ENCODE measurements at places on chromosomes 11 and 22.

DNA sequence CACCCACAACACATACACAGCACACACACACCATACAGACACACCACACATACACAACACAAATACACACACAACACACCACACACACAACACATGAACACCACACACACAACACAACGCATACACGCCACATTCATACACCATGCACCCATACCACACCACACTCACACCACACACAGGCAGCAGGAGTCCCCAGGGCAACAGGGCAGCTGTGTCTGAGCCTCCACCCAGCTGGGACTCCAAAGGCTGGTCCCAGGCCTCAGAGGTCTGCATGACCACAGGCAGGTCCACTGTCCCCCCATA is 3.3 kb upstream of the WNT7B start:
- no peak for DNase-seq

GRCh38 chr22:43812890-43813289 is 785 bp upstream of the EFCAB6 start:
- DNase-seq, result no peak

DNA sequence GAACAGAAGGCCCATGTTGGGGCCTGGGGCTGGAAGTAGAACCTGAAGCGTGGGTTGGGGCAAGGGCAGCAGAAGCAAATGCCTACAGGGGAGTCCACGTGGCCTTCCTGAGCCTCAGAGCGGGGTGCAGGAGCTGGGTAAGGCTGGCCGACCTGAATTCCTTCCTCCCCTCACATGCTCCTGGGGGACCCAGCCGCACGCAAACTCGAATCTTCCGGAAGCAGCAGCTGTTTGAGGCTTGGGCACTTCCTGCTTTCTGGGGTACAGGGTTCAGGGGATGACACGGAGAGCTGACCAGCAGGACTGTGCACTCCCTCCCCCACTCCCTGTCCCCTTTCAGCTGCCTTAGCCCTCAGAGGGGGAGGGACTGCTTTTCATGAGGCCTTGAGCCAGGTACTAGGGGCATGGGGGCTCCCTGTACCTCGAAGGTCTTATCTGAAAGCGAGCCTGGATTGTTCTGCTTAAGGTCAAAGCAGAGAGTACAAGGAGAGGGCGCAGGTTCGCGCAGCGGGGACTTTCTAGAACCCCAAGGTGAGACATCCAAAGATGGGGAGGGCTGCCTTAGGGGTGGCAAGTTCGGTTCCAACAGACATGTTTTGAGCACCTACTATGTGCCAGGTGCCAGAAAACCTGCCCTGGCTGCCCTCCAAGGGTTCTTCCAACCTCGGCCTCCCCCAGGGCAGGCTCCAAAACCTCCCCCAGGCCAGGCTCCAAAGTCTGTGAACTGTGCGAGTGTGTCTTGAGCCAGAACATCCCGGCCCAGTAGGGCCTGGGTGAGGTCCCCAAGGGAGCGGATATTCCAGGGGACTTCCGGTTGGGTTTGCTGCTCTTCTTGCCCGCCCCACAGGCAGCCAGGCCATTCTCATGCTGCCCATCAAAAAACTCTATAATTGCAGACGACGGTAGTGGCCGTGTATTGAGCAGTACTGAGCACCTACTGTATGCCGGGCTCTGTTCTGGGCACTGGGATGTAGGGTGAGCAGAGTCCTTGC is 1.7 kb downstream of the NCF4 start:
- DNase-seq, result no peak

DNA sequence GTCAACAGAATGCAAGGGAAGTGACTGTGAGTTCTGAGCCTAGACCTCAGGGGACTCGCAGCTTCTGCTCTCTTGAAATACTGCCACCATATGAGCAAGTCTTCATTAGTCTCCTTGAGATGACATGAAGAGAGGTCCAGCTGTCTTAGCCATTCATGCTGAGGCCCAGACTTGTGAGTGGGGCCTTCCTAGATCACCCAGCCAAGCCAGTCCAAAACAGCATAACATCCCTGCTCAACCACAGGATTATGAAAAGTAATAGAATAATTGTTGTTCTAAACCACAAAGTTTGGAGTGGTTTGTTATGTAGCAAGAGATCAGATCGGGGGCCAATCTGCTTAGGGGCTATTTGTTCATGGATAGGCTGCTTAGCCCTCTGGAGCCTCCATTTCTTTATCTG is 54.9 kb upstream of the HTATIP2 start:
- DNase-seq, result no peak

DNA sequence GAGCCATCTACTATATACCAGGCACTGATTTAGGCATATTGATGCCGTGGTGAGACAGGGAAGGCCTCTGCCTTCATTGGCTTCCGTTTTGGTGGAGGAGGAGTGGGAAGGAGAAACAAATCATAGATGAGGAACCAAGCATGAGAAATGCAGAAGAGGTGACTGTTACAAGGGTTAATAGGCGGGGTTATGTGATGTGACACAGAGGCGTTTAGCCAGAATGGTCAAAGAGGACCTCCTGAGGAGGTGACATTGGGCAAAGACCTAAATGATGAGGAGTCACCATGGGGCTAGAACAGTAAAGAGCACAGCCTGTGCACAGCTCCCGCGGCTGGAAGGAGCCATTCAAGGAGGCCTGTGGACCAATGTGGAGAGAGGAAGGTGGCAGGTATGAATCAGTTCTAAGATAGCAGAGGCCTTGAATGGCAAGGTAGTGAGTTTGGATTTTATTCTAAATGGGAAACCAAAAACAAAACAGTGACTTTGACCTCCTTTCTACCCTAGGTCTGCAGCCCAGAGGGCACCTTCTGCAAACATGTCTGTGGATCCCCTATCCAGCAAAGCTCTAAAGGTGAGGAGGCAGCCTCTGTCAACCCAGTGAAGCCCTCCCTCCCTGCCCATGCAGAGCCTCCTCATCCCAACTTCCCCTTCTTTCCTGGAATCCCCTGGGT is 11.7 kb downstream of the MAFF start:
- no peak for DNase-seq

- no peak for DNase-seq
Measured at GRCh38 chr11:32062540-32062939, 28.3 kb upstream of the RCN1 start.

GRCh38 chr11:126898802-126899201 is 101.8 kb downstream of the KIRREL3 start:
- no peak for DNase-seq

GRCh38 chr22:31272522-31273446 is 19.5 kb downstream of the PIK3IP1 start:
- no peak for DNase-seq

DNA sequence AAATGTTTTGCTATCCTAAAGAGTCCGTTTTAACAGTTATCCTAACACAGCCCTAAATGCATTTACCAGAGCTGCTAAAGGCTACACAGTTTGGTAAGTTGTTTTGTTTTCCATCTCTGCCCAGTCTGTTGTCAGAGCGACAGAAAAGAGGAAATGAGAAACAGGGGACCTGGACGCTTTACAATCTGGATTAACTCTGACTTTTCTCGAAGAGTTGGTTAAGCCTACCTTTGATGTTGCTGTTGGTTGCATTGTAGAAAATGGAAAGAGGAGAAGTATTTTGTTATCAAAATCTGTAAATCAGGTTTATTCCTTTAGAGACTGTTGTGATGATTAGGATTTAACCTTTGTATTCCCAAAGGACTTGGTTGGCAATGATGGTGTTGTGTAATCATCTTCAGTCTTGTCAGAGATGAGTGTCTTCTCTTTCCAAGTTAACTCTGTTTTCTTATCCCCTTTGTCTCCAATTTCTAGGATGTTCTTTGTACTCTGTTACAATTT is 481 bp downstream of the ANGPTL5 start:
- no peak for DNase-seq

Data from activated T-cell treated with anti-CD3 and anti-CD28 coated beads for 48 hours (primary cell).